ENCODE measurements at places on chromosomes 5 and 9.

DNA sequence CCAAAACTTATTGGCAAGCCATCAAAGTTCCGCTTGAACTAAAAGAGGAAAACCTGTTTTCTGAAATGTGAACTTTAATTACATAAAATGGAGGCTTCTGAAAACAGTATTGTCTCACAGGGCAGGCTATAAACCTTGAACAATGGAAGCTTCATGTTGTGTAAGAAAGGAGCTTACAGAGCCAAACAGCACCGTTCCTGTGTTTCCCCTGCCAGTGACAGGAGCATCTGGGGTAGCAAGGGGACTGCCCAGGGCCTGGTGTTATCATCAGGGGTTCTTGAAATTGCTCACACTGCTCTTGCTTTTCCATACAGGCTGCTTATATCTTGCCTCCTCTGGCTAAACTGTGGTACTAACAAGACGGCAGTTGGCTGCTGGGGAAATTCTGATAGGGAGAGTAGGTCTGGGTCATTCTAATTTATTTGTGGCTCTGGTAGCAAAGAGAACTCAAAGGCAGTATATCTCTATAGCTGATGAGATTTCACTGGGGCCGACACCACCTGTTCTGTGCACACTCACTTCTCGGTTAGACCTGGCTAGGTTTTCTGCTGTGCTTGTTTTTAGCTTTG is 40.4 kb downstream of the BASP1 start:
- peak; percentile 46 for DNase-seq

- no peak for DNase-seq
Observed at GRCh38 chr5:135456238-135457099, 4.3 kb upstream of the TIFAB start.

- DNase-seq = no peak
Observed at GRCh38 chr9:14433351-14434157, 119.6 kb upstream of the NFIB start.

- no peak for DNase-seq
Observed at GRCh38 chr9:77879437-77879943, 152.1 kb downstream of the GNAQ start.

- no peak for DNase-seq
Observed at GRCh38 chr9:9783211-9783610, 829.6 kb downstream of the PTPRD start.

DNA sequence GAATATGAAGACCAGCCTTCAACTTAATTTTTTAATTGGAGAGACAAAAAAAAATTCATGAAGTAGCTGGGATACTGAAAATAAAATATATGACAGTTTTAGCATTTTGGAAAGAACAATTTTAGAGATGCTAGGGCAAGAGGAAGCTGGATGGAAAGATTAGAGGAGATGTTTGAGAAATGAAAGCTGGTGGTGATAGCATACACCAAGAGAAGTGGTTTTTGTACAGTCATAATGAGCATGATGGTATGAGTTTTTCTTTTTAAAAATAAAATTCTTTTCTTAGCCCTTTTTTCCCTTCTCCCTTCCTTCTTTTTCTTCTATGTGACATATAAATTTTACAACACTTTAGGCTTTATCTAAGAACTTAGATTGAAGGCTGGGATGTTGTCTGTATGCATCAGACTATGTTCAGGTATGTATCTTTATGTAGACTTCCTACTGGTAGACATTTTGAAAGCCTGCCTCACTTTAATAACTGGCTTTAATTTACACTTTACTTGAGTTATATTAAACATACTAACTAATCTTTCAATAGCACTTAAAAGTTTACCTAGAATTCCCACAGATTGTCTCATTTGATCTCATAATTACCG is 522.5 kb downstream of the TLE4 start:
- DNase-seq = no peak

DNA sequence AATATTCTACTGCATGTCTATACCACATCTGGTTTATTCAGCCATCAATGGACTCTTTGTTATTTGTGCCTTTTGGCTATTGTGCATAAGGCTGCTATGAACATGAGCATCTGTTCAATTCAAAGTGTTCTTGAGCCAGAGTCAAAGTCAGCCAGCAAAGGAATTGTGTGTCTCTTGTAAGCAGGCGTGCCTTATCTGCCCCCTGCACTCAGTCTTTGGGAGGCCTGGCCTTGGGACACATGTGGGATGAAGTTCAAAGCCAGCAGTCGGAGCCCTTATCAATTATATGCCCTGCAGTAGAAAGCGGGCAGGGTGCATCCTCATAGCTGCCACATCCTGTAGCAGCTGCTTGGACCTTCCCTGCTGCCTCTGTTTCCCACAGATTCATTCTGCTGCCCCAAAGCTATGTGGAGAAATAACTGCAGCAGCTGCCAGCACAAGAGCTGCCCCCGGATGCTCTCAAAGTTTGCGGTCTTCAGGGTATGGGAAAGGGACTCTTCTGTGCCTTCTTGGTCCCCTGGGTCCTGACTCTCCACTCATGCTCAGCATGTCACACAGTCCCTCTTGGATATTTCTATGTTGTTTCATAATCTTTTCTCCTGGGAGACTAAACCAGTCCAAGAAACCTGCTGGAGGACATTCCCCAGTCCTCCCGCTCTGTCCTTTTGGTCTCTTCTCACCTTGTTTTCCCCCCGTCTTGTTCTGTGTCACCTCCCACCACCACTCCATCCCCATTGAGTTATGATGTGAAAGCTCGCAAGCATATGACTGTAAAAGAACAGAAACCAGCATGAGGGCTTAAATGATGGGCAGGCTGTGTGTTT is 35.9 kb downstream of the STOM start:
- no peak for DNase-seq

- DNase-seq = no peak
Observed at GRCh38 chr5:68845131-68845530, 248.7 kb upstream of the SLC30A5 start.

- no peak for DNase-seq
Observed at GRCh38 chr9:76772686-76773445, 8.6 kb downstream of the PCA3 start.

- no peak for DNase-seq
Observed at GRCh38 chr5:146399481-146399880, 47.7 kb upstream of the TCERG1 start.

GRCh38 chr5:67021521-67021920 is 175.1 kb downstream of the CD180 start:
- no peak for DNase-seq

- no peak for DNase-seq
Observed at GRCh38 chr5:172777881-172778814, 7.2 kb upstream of the DUSP1 start.

- DNase-seq = no peak
Observed at GRCh38 chr5:164256954-164257353, 751.5 kb downstream of the MAT2B start.

All from C1 segment of cervical spinal cord (tissue), 14 donors.